ENCODE measurements at places on chromosomes 1 and 21.

GRCh38 chr1:69157046-69157756 lies 410.5 kb upstream of the LRRC7 start:
- DNase-seq, result no peak

- DNase-seq, result no peak
Measured at GRCh38 chr21:46243960-46244361, 15.4 kb upstream of the LSS start.

GRCh38 chr1:27017207-27017606 lies 4.6 kb upstream of the TENT5B start:
- no peak for DNase-seq

GRCh38 chr1:112975336-112975735 lies 19.3 kb upstream of the SLC16A1 start:
- DNase-seq, result no peak

DNA sequence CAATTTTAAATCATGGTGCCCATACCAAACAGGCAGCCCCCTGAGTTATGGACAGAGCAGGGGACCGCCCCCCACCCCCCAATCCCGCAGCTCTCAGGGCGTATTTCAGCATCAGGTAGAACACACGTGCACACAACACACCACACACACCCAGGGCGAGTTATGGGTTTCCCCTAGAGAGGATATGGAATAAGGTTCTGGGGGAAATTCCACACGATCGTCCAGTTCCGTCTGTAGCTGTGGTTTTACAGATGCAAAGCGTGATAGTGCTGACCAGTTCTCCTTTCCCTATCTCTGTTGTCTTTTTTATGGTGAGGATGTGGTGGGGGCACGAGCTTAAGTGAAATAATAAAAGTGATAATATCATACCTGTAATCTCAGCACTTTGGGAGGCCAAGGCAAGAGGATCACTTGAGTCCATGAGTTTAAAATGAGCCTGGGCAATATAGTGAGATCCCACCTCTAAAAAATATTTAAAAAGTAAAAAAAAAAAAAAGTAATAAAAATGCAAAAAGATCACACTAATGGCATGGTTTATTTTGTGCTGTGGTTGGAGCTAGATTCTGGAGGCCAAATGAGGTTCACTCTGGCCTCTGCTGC lies 25.1 kb downstream of the C2CD2 start:
- no peak for DNase-seq

DNA sequence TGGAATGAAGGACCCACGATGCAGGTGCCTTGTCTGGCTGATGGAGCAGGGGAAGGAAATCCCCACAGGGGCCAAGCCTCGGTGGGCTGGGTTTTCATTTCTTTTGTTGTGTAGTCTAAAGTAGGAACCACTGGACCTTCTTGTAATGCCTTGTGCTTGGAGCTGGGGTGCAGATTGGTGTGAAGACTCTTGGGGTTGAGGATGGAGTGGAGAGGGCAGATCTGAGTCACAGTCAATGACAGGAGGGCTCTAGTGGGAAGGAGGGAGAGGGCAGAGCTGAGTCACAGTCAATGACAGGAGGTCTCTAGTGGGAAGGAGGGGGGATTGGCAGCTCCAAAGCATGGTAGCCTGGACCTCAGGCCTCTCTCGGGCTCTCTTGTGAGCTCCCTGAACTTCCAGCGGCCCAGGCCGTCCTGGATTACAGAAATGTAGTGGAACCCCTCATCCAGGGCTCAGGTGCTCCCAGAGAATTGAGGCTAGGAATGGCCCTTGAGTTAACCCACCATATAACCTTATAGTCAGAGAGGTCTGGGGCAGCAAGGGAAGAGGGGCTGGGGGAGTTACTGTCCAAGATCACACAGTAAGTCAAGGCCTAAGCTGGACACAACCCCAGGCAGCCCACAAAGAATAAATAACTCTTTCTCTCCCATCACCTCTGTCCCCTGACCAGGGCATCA lies 313.8 kb downstream of the MATN1 start:
- no peak for DNase-seq

DNA sequence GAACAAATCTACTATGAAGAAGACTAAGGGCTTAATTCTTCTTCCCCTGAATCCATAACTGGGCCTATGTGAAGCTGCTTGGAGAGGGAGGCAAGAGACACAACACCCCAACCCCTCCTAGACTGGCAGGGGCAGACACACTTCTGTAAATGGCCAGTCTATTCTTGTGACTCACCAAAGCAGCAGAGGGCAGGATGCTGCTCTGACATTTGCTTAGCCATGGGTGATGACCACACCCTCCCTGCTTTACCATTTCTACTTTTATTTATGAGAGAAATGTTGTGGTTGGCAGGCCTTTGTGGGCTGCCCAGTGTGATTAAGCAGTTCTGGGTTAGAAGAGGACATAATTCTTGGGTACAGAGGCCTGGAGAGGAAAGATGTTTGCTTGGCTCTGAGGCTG lies 189.8 kb upstream of the DPYD start:
- DNase-seq, result no peak

- no peak for DNase-seq
Measured at GRCh38 chr1:229133151-229133550, 137.8 kb upstream of the RAB4A start.

GRCh38 chr1:43423672-43424550 lies 29.8 kb downstream of the HYI start:
- no peak for DNase-seq

Data from effector memory CD8-positive, alpha-beta T cell (primary cell).